ENCODE measurements at places on chromosomes 2 and 18. TPM values are rescaled to one million over a fixed set of nuclear protein-coding genes. Genes with fewer than 3 reads are reported as not detected.

Gene TPO
- 0.18 TPM for total RNA-seq

Gene AGXT
- not detected for total RNA-seq

Gene CFAP65
- not detected for total RNA-seq

Gene DSG2
- 0.09 TPM for total RNA-seq

Gene RIT2
- not detected for total RNA-seq

Gene MYL1
- not detected for total RNA-seq

Gene PLCL1
- total RNA-seq, result 0.26 TPM

- DNase-seq, result peak; percentile 65
- H3K36me3 ChIP-seq, result no peaks in the 10 kb centered on the region
- H3K4me3 ChIP-seq, result no peak overlapping the region
- H3K4me1 ChIP-seq, result peaks cover 6% of the 10 kb centered on the region
- no peak overlapping the region for H3K27ac ChIP-seq
These were observed 21.8 kb upstream of the RPIA start for GRCh38 chr2:88669482-88670214.

- no peaks in the 10 kb centered on the region for H3K4me1 ChIP-seq
- no peak overlapping the region for H3K27ac ChIP-seq
- H3K36me3 ChIP-seq, result no peaks in the 10 kb centered on the region
- no peaks in the 10 kb centered on the region for H3K27me3 ChIP-seq
These were observed 392.2 kb upstream of the CHST9 start for GRCh38 chr18:27577265-27577664.

DNA sequence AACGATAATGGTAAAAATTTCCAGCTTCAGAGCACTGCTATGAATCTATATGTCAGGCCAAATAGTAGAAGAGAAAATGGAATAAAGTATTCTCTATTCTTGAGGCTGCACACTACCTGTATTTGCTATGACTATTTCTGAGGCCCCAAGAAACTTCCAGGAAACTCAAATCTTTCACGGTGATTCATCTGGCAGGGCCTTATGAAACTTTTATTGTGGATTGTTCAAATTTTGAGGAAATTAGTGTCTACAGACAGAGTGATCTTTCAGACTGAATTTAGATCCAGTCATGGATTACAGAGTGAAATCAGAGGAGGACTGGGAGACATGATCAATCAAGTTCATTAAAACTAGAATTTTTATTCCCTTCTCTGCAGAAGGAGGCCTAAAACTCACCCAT, 4.1 kb upstream of the VSNL1 start:
- peaks cover 58% of the 10 kb centered on the region for H3K27me3 ChIP-seq
- peaks cover 4% of the 10 kb centered on the region for H3K4me1 ChIP-seq
- H3K4me3 ChIP-seq, result no peak overlapping the region
- peaks cover 3% of the 10 kb centered on the region for H3K36me3 ChIP-seq

DNA sequence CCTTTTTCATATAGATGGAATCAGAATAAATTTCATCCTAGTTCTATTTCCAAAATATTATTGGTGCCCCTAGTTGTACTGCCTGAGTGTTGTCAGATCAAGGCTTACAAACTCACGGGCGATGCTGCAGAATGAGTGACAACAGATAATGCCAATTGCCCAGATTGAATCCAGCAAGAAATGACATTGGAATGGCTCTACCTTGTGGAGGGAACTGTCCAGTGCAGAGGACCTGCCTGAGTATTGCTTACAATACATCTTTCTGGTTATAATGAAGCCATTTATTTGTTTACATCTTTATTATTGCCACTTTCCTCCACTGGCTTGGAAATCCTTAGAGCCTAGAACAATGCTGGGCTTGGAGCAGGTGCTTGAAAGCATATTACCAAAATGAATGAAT, 7.8 kb upstream of the IL1R2 start:
- no peaks in the 10 kb centered on the region for H3K36me3 ChIP-seq
- H3K4me1 ChIP-seq, result peaks cover 28% of the 10 kb centered on the region
- no peak overlapping the region for H3K27ac ChIP-seq

- DNase-seq, result no peak
- H3K27ac ChIP-seq, result no peak overlapping the region
- peaks cover 12% of the 10 kb centered on the region for H3K27me3 ChIP-seq
- H3K4me1 ChIP-seq, result peaks cover 31% of the 10 kb centered on the region
These were observed 14.9 kb downstream of the ITGA6 start for GRCh38 chr2:172442072-172442895.

DNA sequence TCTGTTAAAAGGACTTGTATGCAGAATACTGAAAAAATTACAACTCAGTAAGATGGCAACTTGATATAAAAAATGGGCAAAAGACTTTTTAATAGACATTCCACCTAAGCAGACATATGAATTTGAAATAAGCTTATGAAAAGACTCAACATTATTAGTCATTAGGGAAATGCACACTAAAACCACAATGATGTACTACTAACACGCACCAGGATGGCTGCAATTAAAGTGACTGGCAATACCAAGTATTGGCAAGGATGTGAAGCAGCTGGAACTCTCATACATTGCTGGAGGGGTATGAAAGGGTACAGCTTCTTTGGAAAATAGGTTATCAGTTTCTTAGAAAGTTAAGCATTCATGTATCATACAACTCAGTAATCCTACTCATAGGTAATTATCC, 3.2 kb upstream of the ENOSF1 start:
- DNase-seq, result peak; percentile 49
- peaks cover 41% of the 10 kb centered on the region for H3K4me1 ChIP-seq
- no peak overlapping the region for H3K27ac ChIP-seq
- H3K27me3 ChIP-seq, result no peaks in the 10 kb centered on the region
- no peak overlapping the region for H3K4me3 ChIP-seq

DNA sequence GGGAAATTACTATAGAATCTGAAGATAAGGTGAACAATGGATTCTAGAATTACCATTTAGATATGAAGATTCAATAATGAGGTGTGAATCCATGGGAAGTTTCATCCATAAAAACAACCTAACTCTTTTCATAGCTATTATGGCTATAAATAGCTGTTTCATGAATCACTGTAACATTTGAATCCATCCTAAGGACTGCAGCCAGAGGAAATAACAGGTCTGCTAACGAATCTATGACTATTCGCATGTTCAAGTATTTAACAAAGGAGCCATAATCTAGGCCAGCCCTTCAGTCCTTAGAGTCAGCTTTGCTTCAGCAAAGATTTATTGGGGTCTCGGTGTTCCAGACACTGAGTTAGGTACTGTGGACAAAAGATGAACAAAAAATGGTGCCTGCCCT, 87.1 kb downstream of the MYOM1 start:
- peaks cover 12% of the 10 kb centered on the region for H3K4me1 ChIP-seq
- H3K27me3 ChIP-seq, result no peaks in the 10 kb centered on the region
- no peak for DNase-seq
- no peaks in the 10 kb centered on the region for H3K36me3 ChIP-seq
- no peak overlapping the region for H3K4me3 ChIP-seq

- no peak overlapping the region for H3K4me3 ChIP-seq
- no peak for DNase-seq
- no peak overlapping the region for H3K27ac ChIP-seq
- H3K27me3 ChIP-seq, result peaks cover 2% of the 10 kb centered on the region
- no peaks in the 10 kb centered on the region for H3K4me1 ChIP-seq
These were observed 53.0 kb downstream of the EML6 start for GRCh38 chr2:54776494-54776893.

DNA sequence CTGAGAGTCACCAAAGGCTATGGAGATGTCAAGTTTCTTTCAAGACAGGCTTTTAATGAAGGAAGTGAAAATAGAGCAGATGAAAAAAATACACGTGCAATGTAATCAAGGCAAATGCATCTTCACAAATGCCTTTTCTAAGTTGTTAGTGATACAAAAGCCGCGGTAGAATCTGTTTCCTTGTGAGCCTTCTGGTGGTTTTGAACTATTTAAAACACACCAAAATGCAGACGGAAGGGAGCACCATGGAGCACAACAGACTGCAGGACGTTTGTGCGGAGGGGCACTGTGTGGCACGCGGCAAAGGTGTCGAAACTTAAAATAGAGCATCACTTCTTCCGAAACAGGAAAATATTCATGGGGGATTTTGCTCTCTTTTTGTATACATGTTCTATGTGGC, 65.0 kb upstream of the BOD1L2 start:
- no peak overlapping the region for H3K4me3 ChIP-seq
- peaks cover 43% of the 10 kb centered on the region for H3K4me1 ChIP-seq
- no peak for DNase-seq
- H3K36me3 ChIP-seq, result peaks cover 8% of the 10 kb centered on the region
- peaks cover 38% of the 10 kb centered on the region for H3K27me3 ChIP-seq
- no peak overlapping the region for H3K27ac ChIP-seq

DNA sequence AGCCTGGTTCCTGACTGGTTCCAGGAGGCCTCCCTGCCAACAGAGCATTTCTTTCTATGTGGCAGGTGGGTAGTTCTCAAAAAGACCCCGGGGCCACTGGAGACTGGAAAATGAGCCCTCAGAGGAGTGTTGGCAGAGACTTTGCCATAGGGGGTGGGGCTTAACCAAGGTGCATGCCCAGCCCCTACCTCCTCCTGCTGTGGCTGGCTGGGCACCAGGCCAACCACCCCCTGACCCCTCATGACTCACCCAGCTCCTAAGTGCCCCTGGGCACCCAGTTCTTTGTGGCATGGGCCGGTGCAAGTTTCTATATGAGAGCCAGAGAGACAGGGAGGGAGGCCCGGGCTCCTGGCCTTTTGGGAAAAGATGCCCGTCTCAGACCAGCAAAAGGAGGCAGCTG, 98.2 kb upstream of the SMAD2 start:
- peaks cover 8% of the 10 kb centered on the region for H3K27me3 ChIP-seq
- H3K36me3 ChIP-seq, result no peaks in the 10 kb centered on the region
- no peaks in the 10 kb centered on the region for H3K4me1 ChIP-seq
- H3K27ac ChIP-seq, result no peak overlapping the region
- no peak overlapping the region for H3K4me3 ChIP-seq
- no peak for DNase-seq

GRCh38 chr2:219571311-219572236, at the start of gene OBSL1:
Gene OBSL1, minus strand, starts transcription at chr2:219571539. Its CDS starts 307 bp downstream, at chr2:219571232.
- H3K36me3 ChIP-seq, result no peaks in the 10 kb centered on the region
- H3K27ac ChIP-seq, result no peak within 1 kb of the TSS
- no peaks in the 10 kb centered on the region for H3K4me1 ChIP-seq
- DNase-seq, result no peak
- no peak within 1 kb of the TSS for H3K4me3 ChIP-seq

- no peak for DNase-seq
- H3K27me3 ChIP-seq, result peaks cover 82% of the 10 kb centered on the region
- peaks cover 9% of the 10 kb centered on the region for H3K4me1 ChIP-seq
These were observed 81.6 kb downstream of the CIB4 start for GRCh38 chr2:26559556-26559955.

- no peaks in the 10 kb centered on the region for H3K27me3 ChIP-seq
- no peaks in the 10 kb centered on the region for H3K4me1 ChIP-seq
- no peak for DNase-seq
These were observed 82.3 kb downstream of the SS18 start for GRCh38 chr18:26008096-26008495.

DNA sequence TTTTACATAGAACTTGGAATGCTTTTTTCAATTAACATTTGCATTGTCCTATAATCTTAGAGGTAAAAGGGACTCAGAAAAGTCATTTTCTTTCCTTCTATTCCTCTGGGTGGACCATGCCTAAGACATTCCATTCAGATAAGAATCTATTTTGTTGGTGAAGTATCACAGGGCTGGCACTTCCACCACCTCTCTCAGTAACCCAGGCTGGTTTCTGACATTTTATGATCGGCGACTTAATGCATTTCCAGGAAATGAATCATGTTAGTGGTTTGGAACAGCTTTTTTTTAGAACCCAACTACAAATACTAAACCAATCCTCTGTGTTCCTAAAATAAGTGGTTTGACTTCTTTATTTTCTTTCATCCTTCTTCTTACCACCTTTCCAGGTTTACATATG, 27.0 kb downstream of the GAD1 start:
- peak; percentile 51 for DNase-seq
- H3K27me3 ChIP-seq, result peaks cover 3% of the 10 kb centered on the region
- H3K4me3 ChIP-seq, result no peak overlapping the region
- H3K36me3 ChIP-seq, result peaks cover 3% of the 10 kb centered on the region

All from activated CD8-positive, alpha-beta memory T cell treated with anti-CD3 and anti-CD28 coated beads, Interleukin-2, amount 10 ng/mL, durations not matched to agents 7 days and 5 days (primary cell).